Natural killer cell treated with Interleukin-12 subunit alpha and Interleukin-12 subunit beta and Interleukin-15 and Interleukin-18, amount 100 ng/mL, for 72 hours (primary cell): ENCODE measurements at places on chromosomes 12 and 14. TPM values are rescaled to one million over a fixed set of nuclear protein-coding genes. Genes with fewer than 3 reads are reported as not detected.
A peak's percentile ranks its signal among the peaks of the same experiment; 100 is the strongest.

Gene FGF6
- not detected for total RNA-seq

Gene ERC1
- 32.6 TPM for total RNA-seq

- no peaks in the 10 kb centered on the region for H3K36me3 ChIP-seq
- no peak for DNase-seq
- no peaks in the 10 kb centered on the region for H3K4me1 ChIP-seq
- no peak overlapping the region for H3K27ac ChIP-seq
- H3K4me3 ChIP-seq = no peak overlapping the region
Observed at GRCh38 chr14:90573385-90574105, 176.7 kb downstream of the CALM1 start.

Gene CCDC196
- total RNA-seq = not detected

DNA sequence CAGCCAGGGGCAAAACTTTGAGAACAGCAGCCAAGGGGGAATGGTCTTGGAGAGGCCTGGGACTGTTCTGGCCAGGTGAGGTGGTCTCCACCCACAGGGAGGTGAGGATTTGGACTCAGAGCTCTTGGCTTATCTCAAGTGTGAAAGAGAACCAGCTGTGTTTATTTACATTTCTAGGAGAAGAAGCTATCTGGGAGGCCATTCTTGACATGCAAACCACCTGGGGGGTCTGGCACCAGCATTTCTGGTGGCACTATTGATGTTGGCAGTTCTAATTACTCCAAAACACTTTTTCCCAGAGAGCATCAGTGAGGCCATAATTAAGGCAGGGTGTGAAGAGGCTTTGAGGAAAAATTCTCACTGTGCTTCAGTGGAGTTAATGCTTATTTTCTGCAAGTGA, 95.1 kb downstream of the CAND1 start:
- H3K36me3 ChIP-seq = no peaks in the 10 kb centered on the region
- no peak overlapping the region for H3K4me3 ChIP-seq
- no peaks in the 10 kb centered on the region for H3K27me3 ChIP-seq

DNA sequence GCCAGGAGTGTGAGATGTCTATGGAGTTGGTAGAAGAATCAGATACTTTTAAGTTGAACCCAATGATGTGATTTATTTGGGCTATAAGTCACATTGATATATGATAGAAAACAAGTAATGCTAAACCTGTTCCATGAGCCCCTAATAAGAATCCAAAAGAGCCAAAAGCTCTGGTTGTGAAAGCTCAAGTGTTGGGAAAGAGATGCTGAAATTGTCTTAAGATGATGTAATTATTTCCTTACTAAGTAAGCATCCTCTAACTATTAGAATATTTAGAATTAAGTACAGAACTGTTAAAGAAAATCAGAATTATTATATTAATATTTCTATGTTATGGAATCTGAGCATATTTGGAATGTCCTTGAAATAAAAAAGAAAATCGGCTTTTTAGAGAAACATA, 17.6 kb upstream of the SLC2A13 start:
- H3K36me3 ChIP-seq = no peaks in the 10 kb centered on the region
- H3K27ac ChIP-seq = no peak overlapping the region
- no peak overlapping the region for H3K4me3 ChIP-seq
- DNase-seq = no peak

GRCh38 chr12:26534071-26534470, 298.9 kb downstream of the ITPR2 start:
- no peaks in the 10 kb centered on the region for H3K27me3 ChIP-seq
- H3K36me3 ChIP-seq = peaks cover 2% of the 10 kb centered on the region
- H3K4me1 ChIP-seq = no peaks in the 10 kb centered on the region
- no peak overlapping the region for H3K27ac ChIP-seq
- H3K4me3 ChIP-seq = no peak overlapping the region

DNA sequence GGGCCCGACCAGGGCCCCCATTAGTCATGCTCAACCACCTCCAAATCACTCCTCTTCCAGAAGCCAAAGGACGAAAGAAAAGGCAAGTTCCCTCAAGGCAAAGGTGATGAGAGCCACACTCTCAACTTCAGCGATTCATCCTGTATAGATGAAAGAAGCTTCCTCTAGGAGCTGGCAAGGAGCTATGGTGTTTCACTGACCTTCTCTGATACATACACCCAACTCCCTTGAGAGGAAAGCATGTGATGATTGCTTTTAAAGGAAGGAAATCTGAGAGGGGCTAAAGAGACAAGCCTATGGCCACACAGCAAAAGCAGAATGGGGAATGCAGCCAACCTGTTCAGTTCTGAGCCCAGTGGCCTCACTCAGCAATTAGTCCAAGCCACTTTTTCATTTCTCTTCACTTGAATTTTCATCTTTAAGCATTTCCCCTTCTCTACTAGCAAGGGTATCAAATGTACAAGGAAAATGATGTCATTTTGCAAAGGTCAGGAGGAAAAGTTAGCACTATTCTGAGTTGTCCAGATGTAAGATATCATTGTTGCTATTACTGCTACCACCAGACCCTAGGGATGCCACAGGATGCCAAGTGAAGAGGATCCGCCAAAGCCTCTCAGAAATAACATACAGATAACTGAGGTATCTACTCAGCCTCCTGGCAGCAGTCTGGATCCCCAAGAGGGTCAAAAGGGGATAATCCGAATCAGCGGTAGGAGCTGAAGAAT, 82.5 kb downstream of the MAP3K9 start:
- H3K4me3 ChIP-seq = no peak overlapping the region
- no peaks in the 10 kb centered on the region for H3K4me1 ChIP-seq
- H3K27me3 ChIP-seq = peaks cover 4% of the 10 kb centered on the region
- H3K27ac ChIP-seq = no peak overlapping the region
- no peak for DNase-seq

DNA sequence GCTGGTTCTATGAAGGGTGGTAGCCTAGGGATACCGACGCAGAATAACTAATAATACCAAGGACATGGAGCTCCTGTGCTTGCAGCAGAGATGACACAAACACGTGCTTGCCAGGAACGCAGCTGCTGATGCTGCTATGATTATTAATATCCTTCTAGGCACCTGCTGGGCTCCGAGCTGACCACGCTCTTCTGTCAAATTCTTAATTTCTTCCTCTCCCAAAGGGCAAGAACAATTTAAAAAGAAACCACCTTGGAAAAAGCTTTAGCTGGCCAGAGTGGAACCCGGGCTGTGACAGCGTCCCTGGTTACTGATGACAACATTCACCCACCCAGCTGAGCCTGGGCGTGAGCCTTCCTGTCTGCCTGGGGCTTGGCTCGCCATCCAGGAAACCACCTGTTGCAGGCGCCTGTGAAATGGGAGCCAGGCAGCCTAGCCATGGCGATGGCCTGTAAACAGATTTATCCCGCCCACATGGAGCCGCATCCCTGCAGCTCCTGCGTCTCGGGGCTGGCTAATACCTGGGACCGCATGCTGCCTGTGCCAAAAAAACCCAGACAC, 28.8 kb downstream of the CLMN start:
- H3K27ac ChIP-seq = no peak overlapping the region
- H3K4me3 ChIP-seq = no peak overlapping the region
- no peak for DNase-seq
- H3K27me3 ChIP-seq = peaks cover 28% of the 10 kb centered on the region
- H3K36me3 ChIP-seq = no peaks in the 10 kb centered on the region

DNA sequence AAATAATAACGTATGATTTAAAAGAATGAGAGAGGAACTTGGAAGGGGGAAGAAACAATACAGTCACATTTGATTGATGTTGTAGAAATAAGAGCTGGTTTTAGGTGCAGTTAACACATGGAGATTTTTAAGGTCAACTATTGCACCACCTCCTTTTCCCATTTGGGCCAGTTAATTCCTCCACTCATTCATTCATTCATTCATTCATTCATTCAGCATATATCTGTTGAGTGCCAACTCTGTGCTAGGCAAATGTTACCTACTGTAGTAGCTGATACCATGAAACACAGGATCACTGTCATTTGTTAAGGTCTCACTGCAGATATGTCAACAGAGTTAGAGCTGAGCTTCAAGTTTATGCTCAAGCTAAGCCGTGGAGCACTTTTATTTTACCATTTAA, 115.7 kb upstream of the ARID2 start:
- no peak overlapping the region for H3K4me3 ChIP-seq
- peak overlapping the region; percentile 78 for H3K27ac ChIP-seq
- no peak for DNase-seq
- peaks cover 43% of the 10 kb centered on the region for H3K4me1 ChIP-seq
- no peaks in the 10 kb centered on the region for H3K27me3 ChIP-seq
- no peaks in the 10 kb centered on the region for H3K36me3 ChIP-seq

- no peak overlapping the region for H3K4me3 ChIP-seq
- no peak overlapping the region for H3K27ac ChIP-seq
- H3K27me3 ChIP-seq = peaks cover 4% of the 10 kb centered on the region
- no peaks in the 10 kb centered on the region for H3K36me3 ChIP-seq
- H3K4me1 ChIP-seq = peaks cover 5% of the 10 kb centered on the region
Observed at GRCh38 chr14:104591506-104592291, 12.1 kb downstream of the C14orf180 start.

DNA sequence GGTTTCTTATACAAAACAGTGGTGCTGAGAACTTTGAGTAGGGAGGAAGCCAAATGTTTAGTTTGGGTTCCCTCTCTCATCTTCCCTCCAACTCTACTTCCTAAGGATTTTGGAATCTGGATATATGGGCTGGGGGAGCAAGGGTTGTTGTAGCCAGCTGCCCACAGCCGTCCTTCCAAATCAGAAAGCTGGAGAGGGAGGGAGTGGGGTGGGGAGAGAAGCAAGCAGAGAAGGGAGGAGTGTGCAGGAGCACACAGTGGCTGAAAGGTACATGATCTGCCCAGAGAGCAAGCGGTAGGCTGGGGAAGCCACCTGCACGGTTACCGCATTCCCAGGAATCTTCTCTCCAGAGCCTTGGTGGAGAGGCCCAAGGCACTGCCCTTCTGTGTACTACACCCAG, 52.7 kb downstream of the IRF2BPL start:
- no peaks in the 10 kb centered on the region for H3K27me3 ChIP-seq
- H3K4me3 ChIP-seq = no peak overlapping the region
- peak overlapping the region; percentile 73 for H3K27ac ChIP-seq
- no peak for DNase-seq
